H4 (cell line): ENCODE measurements at places on chromosomes 5 and 9. TPM values are rescaled to one million over a fixed set of nuclear protein-coding genes. Genes with fewer than 3 reads are reported as not detected.

DNA sequence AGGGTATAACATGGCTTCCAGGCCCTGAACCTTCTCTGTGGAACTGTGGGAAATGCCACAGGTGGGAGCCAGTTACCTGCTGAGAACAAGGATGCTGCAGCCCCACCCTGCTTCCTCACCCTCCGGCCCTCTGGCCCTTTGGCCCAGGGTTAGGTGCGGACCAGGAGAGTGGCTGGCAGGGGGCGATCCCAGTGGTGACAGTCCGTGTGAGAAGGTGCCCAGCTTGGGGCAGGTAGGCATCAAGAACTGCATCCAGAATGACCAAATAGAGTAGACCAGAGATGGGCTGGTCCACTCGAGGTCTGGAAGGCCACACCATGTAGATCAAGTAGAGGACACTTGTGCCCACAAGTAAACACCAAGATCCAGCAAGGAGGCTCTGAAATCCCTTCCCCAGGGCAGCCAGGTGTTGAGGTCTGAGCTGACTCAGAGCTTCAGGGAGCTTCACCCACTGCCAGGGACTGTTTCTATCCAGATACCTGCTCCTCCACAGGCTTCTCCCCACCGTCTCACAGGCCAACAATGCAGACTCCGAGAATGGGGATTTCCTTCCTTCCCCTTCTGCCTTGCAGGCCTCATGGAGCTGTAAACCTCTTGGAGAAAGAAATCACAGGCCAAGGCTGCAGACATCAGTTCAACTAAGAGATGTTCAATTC, 61.4 kb upstream of the ZSWIM6 start:
- DNase-seq = no peak

GRCh38 chr5:87169300-87169991, 98.2 kb upstream of the RASA1 start:
- DNase-seq = no peak

DNA sequence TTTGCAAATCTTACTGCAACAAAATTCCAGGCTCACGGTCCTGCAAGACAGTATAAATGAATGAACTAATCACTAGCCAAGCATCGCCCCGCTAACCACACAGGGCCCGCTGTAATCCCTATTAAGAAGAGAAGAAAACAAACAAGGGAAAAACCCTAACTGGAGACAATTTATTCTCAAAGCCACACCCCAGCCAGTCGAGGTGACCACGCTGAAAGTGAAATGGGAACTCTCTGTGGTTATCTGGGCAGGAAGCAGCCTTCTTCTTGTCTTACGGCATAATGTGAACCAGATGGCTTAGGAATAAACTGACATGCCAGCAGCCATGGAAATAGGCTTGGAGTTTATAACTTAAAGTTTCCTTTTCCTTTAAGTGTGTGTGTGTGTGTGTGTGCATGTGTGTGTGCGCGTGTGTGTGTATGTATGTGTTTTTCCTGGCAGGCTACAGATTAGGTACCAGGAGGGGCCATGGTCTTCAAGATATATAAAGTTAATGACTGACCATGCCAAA, 120.2 kb downstream of the SEMA6A start:
- DNase-seq = peak; percentile 99

GRCh38 chr5:63245271-63245670, 666.7 kb downstream of the LRRC70 start:
- DNase-seq = no peak

GRCh38 chr9:115551396-115551795, 433.4 kb upstream of the TNC start:
- no peak for DNase-seq

PCDHGB1 gene
- 0.43 and 3.1 TPM in 2 replicates for total RNA-seq

TLX3 gene
- total RNA-seq = not detected in 2 replicates

GPX8 gene
- total RNA-seq = 129 and 152 TPM in 2 replicates

GABRB2 gene
- 0.64 and 0.81 TPM in 2 replicates for total RNA-seq

GGTA1 gene
- total RNA-seq = 0.35 TPM in 1 of 2 replicates, not detected in the other
